ENCODE measurements at places on chromosomes 11 and 22.

- DNase-seq = no peak
These were observed 14.7 kb downstream of the KCNQ1OT1 start for GRCh38 chr11:2685051-2685450.

GRCh38 chr11:61726775-61727174 lies 25.7 kb upstream of the MYRF start:
- DNase-seq = no peak

GRCh38 chr11:119089319-119089718 lies 4.6 kb downstream of the HMBS start:
- no peak for DNase-seq

GRCh38 chr11:65112546-65113360 lies 1.1 kb downstream of the TM7SF2 start:
- peak; percentile 75 for DNase-seq

- DNase-seq = no peak
These were observed 65.9 kb downstream of the PHF21A start for GRCh38 chr11:46055371-46055770.

DNA sequence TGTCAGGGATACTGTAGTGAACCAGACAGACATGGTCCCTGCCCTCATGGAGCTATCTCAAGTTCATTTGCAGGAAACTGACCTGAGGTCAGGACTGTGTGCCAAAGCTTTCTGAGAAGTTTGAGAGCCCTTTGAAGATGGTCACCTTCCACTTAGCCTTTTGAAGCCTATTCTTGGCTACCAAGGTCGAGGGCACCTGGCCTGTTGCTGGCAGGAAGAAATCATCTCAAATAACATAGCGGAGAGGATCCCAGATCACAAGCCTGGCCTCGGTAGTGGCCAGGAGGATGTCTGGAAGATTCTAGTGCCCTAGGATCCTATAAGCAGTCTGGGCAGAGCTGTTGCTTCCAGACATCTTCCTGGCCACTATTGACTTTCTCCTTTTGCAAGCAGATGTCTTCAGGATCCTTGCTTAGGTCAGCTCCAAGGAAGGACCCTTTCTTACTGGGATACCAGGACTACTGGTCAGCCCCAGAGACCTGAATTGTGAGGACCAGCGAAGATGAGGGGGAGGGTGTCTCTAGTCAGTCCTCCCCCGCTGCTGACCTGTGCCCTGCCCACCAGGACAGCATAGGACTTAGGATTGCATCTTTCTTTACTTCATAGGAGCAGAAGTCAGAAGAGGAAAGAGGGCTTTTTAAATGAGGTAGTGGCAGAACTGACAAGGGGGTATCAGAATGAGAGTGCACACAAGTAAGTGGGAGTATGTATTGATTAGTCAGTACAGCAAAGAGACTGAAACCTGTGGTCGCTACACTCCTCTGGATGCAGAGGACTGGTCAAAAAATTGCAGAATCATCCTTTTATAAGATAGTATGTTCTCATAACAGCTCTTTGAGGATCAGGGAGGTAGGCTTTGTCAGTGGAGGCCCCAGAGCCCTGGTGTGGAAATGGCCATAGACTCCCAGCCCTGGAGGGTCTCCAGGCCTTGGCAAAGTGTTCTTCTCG lies 94.8 kb downstream of the TEAD1 start:
- no peak for DNase-seq

GRCh38 chr11:91078221-91078620 lies 855.4 kb upstream of the CHORDC1 start:
- DNase-seq = no peak

Measured in stimulated activated CD4-positive, alpha-beta T cell treated with anti-CD3 and anti-CD28 coated beads, Interleukin-4, amount 100 ng/mL, for 24 hours (primary cell).